ENCODE measurements at places on chromosomes 7 and 10. TPM values are rescaled to one million over a fixed set of nuclear protein-coding genes. Genes with fewer than 3 reads are reported as not detected.

DNA sequence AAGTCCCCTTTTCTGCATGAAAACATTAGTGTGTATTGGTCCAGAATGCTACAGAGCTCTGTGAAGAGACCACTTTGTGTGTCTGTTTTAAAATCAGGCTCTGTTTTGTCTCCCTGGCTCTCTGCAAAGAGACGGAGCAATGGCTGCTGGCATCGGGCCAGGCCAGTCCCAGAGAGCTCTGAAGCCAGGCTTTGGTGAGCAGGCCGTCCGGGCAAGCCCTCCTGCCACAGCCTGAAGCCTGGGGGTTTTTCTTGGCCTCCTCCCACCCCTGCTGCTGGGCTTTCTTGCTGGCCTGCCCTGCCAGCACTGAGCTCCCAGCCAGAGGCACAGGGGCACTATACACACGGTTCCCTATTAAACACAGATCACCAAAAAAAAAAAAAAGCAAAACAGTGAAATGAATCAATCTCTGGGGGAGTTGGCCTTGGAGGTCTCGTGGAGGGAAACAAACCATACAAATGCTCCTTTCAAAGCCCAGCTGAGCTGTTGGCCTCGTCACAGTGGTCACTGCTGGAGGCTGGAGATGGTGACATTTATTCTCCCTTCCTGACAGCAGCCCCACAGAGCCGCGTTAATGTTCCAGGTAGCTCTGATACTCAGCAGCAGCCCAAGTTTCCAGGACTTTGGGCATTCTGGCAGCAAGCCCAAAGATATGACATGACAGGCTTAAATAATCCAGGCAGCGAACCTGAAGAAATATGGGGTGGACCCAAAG lies 237.2 kb downstream of the TCF7L2 start:
- DNase-seq: no peak

DNA sequence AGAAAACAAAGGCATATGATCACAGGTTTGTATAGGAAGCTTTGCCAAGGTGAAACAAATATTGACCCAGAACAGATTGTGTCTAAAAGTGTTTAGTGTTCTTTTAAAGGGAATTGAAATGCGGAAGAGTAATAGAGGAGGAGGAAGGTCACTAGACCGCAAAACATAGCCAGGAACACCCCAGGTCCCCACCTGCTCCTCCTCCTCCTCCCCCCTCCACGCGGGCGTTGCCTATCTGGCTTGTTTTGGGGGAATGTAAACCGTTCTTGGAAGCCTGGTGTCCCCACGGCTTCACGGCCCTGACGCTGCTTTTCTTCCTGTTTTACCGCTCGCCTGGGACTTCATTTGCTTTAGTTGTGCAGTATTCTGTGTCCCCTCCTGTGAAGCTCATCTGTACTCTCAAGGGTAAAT lies 81.0 kb upstream of the PFKP start:
- DNase-seq: no peak

DNA sequence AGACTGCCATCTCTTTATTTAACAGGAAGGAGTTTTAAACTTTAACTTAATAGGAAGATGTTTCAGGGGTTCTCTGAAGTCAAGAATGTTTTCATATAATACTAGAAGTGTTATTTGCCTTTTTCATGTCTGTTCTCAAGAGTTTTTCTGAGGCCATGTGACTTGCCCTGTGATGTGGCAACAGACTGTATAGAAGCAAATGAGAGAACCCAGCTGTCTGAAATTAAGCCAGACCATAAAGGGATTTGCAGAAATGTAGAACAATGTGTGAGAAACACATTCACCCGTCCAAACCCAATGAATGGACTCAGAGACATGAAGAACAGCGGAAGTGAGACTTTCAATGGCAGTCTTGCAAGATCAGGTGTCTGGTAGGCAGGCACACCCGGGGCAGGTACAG lies 23.8 kb downstream of the MAPK8 start:
- no peak for DNase-seq

DNA sequence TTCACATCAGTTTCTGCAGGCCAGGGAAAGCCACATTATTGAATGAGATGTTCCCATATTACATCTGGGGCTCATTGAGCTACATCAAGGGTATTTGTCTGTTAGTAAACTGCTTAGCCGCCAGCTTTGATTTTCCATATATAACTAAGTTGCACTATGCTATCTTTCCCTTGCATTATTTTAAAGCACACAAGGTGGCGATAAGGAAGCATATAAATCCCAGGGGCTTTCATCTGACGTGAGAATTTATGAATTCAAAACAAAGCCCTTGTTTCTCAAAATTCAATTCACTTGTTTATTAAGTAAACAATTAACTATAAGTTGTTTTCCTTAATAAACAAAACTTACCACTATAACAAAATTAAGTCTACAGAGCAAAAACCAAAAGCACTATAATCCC lies 334.1 kb upstream of the TPK1 start:
- no peak for DNase-seq

GRCh38 chr10:126391192-126391885 lies 3.1 kb upstream of the ADAM12 start:
- DNase-seq: no peak

DNA sequence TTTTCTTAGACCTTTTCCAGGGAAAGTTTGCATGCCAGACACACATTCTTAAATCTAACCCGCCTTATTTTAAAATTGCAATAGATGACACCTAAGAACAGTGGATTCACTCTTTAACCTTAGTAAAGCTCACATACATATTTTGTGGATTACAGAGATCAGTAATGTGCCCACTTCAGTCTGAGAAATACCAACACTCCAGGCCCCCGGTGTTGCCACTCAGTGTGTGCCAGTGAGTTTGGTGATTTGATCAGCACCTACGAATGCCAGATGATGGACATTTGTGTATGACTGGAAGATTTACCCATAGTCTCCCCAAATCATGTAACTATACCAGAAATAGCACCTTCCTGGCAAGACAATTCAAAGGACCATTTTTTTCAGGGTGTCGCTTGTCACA lies 2.6 kb downstream of the LRRN3 start:
- no peak for DNase-seq

DNA sequence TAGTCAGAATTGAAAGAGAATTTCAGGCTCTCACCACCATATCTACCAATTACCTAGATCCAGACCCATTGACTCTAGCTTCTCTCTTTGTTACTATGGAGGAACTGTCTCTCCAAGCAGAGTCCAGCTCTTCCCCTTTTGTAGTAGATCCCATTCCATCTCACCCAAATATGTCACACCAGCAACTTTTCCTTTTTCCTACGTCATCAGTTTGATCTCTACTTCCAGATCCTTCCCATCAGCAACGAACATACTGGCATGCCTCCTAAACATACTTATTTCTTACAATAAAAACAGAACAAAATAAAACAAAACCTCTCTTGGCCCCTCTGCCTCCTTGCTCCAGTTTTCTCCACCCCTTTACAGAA lies 5.9 kb upstream of the CALU start:
- DNase-seq: no peak

DNA sequence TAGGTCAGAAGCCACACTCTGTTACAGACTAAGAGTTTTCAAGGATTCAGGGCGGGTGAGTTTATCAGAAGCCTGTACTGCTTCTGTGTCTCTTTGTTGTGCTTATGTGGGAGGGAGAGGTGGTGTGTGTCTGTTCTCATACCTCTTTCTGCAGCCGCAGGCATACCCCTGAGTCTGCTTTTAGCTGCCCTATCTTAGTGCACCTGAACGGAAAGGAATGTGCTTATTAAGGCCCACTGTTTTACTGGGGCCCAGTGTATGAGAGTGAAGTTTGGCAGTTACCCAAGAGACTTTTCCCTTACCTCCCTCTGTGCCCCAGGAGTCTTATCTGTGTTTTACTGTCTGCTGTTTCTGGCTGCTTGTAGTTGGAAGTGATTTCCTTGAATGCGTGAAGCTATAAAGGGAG lies 104.3 kb downstream of the TYW1 start:
- DNase-seq: no peak

- DNase-seq: no peak
Observed at GRCh38 chr10:18008986-18009385, 57.3 kb downstream of the SLC39A12 start.

GRCh38 chr7:95104739-95105138 lies 197.3 kb downstream of the PPP1R9A start:
- no peak for DNase-seq

DNA sequence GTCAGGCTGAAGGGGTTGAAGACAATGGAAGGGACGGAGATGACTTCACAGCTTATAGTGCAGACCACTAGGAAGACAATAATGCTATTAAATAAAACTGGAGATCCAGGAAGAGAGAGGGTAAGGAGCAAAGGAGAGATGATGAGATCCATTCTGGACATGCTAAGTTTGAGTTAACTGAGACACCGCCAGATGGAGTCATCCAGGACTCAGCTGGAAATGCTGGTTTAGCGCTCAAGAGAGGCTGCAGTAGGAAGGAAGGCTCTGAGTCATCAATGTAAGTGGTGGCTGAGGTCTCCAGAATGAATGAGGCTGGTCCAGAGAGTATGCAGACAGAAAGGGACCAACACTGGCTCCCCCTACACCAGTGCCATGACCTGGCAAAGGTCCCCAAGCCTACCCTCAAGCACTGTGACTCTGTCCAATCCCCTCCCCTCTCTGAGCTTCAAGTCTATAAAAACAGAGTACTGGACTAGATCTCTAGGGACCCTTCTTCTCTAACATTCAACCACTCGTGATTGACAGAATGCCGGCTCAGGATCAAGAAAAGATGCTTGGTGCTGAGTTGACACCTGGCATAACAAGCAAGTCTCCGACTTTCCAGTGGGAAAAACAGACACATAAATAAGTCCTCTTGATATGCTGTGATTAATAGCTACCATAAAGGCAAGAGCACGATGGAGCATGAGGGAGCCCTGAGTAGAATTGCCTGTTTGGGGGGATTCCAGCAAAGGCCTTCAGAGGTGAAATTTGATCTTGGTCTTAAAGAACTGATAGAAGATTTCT lies 8.9 kb downstream of the GFRA1 start:
- no peak for DNase-seq

- no peak for DNase-seq
Observed at GRCh38 chr10:29746080-29746797, 111.5 kb upstream of the SVIL start.

DNA sequence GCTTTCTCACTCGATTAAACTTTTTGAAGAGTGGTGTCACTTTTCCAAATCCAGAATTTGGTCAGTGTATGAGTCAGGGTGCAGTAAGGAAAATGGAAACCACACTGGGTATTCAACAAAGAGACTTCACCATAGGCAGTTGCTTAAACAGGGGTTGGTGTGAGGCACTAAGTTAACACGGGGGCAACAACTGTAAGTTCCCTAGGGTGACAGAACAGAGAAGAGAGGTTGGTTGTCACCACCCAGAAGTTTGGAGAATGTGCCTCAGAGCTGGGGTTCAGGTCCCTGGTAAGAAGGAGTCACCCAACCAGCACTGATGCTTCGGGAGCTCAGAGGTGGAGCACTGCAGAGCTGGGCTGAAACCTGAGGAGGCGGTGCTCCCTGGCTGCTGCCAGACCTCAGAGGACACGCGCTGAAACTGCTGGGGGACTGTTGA lies 170.4 kb downstream of the ARID5B start:
- no peak for DNase-seq

GRCh38 chr7:24510759-24511158 lies 62.5 kb upstream of the PALS2 start:
- DNase-seq: no peak

DNA sequence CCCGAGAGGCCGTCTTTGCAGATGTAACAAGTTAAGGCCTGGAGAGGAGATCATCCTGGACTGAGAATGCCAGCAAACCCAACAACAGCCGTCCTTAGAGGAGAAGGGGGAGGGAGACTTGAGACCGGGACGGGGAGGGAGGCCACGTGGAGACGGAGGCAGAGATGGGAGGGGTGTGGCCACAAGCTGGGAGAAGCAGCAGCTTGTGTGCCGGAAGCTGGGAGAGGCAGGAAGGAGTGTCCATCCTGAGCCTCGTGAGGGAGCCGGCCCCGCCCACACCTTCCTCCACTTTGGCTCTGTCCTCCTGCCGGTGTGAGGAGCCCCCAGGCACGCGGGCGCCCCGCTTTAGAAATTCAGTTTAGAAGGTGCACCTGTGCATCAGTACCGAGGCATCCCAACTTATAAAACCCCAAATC lies 95.7 kb downstream of the DNAJB6 start:
- no peak for DNase-seq

GRCh38 chr7:11026452-11027359 lies 53.0 kb downstream of the PHF14 start:
- no peak for DNase-seq

DNA sequence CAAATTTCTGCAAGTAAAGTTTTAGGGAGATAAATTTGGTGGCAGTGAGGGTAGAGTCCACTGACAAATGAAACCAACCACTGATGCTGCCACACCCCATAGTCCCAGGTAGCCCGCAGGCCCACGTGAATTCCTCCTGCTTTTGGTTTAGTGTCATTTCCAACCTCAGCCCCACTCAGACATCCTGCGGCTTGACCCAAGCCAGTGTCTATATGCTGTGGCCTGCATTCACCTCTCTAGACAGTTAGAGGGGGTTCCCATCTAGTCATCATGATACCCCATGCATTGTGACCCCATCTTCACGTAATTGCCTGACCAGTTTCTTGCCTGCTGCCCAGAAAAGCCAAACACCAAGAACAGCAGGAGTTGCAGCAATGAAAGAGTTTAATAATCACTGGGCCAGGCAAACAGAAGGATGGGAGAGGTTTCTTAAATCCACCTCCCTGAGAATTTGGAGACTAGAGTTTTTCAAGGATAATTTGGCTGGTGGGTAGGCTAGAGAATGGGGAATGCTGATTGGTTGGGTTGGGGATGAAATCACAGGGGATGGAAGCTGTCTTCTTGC lies 332.0 kb upstream of the GALNT17 start:
- no peak for DNase-seq

GRCh38 chr7:25633426-25634036 lies 405.2 kb upstream of the NPVF start:
- no peak for DNase-seq

GRCh38 chr7:120873401-120873800 lies 15.5 kb upstream of the TSPAN12 start:
- DNase-seq: no peak

- DNase-seq: no peak
Observed at GRCh38 chr10:69662173-69662877, 32.3 kb downstream of the FAM241B start.

- no peak for DNase-seq
Observed at GRCh38 chr7:116018731-116019130, 11.8 kb downstream of the TFEC start.

DNA sequence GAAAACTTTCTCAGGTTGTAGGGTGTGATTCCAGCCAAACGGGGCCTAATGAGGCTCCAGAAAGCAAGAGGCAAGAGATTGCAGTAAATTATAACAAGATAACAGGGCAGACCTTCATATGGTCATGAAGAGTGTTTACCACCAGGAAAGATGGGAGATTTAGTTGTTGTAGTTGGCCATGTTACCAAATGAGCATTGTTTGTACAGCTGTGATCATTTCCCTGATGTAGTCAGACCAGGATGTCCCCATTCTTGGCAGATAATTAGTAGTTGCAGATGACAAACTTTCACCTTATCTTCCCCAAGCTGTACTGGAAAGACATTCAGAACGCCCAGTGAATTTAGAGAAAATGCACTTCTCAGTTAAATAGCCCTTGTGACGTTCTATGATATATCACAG lies 630.8 kb downstream of the ANKRD7 start:
- no peak for DNase-seq

Gene CALHM1
- total RNA-seq: not detected

Gene AKR1D1
- total RNA-seq: not detected

Gene ELMO1
- total RNA-seq: 97.2 TPM

Gene PDE6C
- not detected for total RNA-seq

Gene GHRHR
- not detected for total RNA-seq

Gene KMT2E
- 112 TPM for total RNA-seq

Gene COBL
- total RNA-seq: not detected

Gene ANKRD1
- total RNA-seq: not detected

Gene MNX1
- 0.39 TPM for total RNA-seq

Gene KCP
- not detected for total RNA-seq

Gene AKR1C3
- 0.44 TPM for total RNA-seq

Gene GSTO2
- 9.5 TPM for total RNA-seq

Gene EIF5AL1
- 0.10 TPM for total RNA-seq

Gene ACTL6B
- total RNA-seq: not detected

Gene TDRD1
- 0.07 TPM for total RNA-seq
